EL (cell line): ENCODE measurements at places on chromosomes 7 and 10.
A peak's percentile ranks its signal among the peaks of the same experiment; 100 is the strongest.

DNA sequence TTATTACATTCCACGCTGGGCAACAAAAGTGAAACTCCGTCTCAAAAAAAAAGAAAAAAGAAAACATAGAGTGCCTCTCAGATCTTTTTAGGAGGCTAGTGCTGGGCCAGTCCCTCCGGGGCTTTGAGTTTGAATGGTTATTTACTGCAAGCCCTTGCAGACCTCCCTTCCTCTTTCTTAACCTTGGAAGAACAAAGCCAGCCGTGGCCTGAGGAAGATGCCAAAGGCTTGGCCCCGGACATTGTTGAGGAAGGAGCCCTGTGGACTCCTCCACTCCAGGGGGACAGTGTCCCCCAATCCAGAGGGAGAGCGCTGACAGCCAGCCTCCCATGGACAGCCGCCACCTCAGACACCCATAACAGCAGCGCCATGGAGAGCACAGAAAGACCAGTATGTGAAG, 5.0 kb downstream of the TSPAN33 start:
- DNase-seq, result no peak

DNA sequence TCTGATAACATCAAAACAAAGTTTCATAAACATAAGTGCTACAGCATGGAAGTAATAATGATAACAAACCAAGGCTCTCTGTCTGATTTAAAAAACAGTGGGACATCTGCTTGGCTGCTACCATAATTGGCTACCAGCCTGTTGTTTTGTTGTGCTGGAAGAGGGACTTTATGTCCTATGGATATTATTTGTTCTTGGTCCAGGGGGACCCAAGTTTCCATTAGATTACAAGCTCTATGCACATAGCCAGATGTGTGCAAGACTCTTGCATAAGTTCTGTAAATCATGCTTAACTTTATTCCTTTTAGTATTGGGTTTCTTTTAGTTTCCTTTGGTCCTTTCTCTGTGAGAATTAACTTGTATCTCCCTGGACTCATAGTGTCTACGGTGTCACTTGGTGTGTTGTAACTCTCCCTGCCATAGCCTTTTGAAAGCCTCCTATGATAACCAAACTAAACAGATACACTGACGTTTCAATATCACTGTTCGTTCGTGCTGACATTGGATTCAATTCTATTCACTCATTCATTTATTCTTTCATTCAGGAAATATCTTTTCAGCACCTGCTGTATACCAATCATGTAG, 41.4 kb upstream of the CD36 start:
- DNase-seq, result no peak

GRCh38 chr7:137572056-137572784, 228.7 kb upstream of the PTN start:
- DNase-seq, result no peak

DNA sequence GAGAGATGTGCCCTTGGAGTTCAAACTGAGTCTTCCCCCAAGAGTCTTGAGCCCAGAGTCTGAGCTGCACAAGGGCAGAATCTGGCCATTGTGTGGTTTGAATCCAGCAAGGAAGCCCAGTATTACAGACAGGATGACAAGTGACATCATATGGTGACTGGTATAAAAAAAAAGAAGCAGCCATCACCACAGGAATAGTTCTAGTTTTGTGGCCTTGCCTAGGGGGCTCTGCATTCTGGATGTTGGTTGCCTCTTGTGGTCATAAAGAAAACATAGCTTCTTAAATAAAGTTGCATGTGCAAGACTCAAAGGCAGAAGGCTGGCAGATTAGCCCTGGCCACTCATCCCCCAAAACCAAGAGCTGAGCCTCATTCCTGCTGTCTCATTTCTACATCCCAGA, 16.8 kb upstream of the LRRC72 start:
- DNase-seq, result peak; percentile 6

- DNase-seq, result no peak
Observed at GRCh38 chr10:81136261-81136660, 598.6 kb downstream of the SH2D4B start.

GRCh38 chr7:65449505-65449852, 75.8 kb downstream of the ZNF92 start:
- no peak for DNase-seq

DNA sequence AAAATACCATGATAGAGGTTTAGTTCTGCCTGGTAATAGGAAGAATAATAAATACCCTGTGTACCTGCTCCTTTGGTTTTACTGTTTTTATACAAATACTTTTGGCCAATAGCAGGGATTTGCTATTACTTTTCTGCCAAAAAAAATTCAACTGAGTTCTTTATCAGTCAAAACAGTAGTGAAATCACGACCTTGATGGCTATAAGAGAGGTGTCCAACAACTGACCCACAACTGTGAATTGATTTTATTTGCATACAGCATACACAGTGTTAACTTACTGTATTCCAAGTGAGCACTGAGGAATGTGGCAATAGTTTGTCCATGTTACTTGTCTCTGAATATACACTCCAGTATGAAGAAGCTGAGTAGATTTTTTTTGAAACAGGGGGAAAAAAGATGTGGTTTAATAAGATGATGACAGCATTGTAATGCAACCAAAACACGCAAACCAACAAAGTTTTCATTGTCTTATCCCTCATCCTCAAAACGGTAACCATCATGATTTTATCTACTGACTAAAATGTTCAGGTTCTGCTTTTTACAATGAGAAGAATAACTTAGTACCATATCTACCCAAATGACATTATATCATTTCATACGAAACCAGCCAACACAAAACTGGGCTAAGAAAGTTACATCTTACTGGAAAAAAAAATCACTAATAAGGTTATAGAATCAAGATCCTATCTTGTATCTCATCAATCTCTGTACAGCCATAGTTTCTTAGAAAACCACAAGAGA, 63.3 kb downstream of the GSAP start:
- no peak for DNase-seq

DNA sequence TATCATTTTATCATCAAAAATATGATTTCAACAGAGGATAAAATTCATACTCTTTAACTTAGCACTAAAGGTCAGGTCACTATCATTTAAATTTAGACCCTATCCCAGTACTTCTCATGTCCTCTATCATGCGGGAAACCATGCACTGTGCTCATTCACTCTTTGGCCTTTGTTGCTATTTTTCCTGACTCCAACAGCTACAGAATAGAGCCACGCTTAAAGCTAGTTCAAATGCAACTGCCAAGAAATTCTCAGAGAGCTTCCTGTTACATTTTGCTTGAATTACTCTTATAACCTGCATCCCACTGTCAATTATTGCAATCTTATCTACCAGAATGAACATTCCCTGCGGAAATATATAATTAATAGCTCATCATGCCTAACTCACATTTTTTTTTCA, 58.3 kb downstream of the SEMA3A start:
- no peak for DNase-seq

GRCh38 chr10:124605001-124605370, 139.2 kb downstream of the FAM53B start:
- no peak for DNase-seq

GRCh38 chr7:128172151-128172550, 68.9 kb upstream of the LEP start:
- DNase-seq, result no peak

GRCh38 chr10:88883448-88883809, 3.4 kb downstream of the STAMBPL1 start:
- DNase-seq, result no peak

- peak; percentile 89 for DNase-seq
Observed at GRCh38 chr10:97882142-97883091, 32.8 kb downstream of the GOLGA7B start.

GRCh38 chr10:95308389-95309302, 17.8 kb upstream of the PDLIM1 start:
- DNase-seq, result peak; percentile 99

- DNase-seq, result no peak
Observed at GRCh38 chr7:90728568-90728967, 132.4 kb downstream of the CDK14 start.

DNA sequence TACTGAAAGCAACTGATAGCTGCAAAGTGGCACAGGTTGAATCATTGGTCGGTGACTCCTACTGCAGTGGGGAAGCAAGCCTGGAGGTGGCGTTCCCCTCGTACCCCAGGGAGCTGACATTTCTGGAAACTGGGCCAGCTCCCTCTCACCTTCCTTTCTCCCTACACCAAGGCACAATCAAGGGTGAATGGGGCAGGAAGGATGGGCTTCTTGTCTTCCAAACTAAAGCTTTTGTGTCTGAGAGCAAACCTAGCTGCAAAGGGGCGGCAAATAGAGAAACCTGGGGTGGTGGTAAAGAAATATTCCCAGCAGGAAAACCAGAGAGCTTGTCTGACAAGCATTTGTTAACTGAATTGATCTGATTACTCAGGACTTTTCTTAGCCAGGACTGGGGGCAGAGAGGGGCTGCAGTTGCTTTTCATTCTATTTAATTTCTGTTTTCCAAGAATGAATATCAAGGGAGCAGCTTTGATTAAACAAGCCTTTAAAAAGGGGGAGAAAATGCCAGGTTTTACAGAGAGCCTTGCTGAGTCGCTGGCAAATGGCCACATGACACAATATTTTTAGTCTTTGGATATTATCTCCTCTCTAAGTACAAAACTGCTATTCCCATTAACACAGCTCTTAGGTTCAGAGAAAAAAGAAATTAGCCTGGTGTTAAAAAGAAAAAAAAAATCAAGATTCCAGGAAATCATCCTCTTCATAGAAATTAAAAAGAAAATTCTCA, 27.8 kb downstream of the CDHR3 start:
- DNase-seq, result no peak

- DNase-seq, result no peak
Observed at GRCh38 chr10:92662848-92663247, 26.9 kb upstream of the HHEX start.

GRCh38 chr7:121603886-121604285, 207.8 kb upstream of the FAM3C start:
- DNase-seq, result no peak

DNA sequence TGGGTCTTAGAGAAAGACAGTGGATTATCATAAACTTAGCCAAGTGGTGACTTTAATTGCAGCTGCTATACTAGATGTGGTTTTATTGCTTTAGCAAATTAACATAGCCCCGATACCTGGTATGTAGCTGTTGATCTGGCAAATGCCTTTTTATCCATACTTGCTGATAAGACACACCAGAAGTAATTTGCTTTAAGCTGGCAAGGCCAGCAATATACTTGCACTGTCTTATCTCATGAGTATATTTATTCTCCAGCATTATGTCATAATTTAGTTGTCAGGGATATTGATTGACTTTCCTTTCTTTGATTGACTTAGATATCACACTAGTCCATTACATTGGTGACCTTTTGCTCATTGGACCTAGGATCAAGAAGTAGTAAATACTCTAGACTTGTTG, 12.8 kb downstream of the TMEM229A start:
- no peak for DNase-seq

DNA sequence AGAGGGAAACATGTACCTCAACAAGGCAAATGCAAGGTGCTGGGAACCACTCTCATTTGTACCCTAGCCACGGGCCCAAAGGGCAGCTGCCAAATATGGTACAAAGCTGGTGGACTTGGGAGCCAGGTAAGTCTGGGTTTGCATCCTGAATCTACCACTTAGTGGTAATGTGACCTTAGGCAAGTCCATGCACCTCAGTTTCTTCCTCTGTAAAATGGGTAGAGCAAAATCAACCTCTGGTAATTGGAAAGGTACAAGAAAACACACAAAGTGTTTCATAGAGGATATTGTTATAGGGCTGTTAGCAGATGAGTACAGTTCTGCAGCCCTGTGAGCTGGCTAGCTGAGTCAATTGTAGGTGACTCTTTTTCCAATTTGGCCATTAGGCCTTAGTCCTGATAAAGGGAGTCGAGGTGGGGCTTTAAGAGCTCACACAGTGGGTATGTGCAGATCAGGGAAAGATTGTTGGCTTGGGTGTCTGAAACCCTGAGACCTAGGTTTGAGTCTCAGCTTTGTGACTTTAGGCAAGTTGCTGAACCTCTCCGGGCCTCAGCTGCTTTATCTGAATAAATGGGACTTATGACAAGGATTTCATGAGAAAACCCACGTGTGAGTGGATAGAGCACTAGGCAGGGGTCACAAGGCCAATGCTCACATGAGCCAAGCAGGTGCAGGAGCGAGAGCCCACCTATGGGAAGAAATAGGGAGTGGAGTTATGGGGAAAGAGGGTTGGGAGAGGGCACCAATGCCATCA, 121.3 kb upstream of the GDF10 start:
- DNase-seq, result no peak

DNA sequence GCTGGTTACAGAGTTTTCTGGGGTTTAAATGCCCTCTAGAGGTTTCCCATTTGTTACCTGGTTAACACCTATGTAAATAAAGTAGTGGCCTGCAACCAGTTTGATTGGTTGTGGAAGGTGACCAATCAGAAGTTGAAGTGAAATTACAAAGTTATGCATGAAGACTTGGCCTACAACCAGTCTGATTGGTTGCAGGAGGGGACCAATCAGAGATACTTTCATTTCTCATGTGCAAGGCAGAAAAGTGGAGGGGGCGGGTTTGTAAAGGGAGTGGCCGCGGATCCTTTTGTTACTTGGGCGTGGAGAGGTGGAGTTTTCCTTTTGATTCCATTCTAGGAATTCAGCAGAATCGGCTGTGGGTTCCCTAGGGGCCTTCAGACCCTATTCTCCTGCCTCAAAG, 80.8 kb downstream of the SEC23IP start:
- peak; percentile 16 for DNase-seq

DNA sequence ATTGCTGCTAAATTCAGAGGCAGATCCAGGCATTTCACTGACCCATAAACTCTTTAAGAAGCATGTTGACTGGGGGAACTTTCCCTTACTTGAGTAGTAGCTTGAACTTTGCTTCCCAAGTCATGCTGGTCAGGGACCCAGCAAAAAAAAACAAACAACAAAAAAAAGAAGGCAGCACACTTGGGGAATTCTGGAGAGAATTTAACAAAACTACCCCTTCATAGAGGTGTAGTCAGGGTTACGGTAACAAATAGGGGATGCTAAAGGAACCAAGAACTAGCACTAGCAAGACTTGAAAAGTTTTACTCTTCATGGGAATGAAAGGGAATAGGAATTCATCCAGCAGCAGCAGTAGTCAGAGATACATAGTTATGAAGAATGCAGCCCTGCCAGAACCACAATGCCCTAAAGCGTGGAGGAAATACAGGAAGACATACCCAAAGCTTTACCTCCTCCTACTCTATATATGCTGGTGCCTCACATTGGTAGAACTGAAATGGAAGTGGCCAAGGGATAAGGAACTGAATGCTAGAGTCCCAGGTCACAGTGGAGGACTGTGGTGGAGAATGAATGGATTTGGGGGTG, 67.3 kb downstream of the PHYHIPL start:
- no peak for DNase-seq

DNA sequence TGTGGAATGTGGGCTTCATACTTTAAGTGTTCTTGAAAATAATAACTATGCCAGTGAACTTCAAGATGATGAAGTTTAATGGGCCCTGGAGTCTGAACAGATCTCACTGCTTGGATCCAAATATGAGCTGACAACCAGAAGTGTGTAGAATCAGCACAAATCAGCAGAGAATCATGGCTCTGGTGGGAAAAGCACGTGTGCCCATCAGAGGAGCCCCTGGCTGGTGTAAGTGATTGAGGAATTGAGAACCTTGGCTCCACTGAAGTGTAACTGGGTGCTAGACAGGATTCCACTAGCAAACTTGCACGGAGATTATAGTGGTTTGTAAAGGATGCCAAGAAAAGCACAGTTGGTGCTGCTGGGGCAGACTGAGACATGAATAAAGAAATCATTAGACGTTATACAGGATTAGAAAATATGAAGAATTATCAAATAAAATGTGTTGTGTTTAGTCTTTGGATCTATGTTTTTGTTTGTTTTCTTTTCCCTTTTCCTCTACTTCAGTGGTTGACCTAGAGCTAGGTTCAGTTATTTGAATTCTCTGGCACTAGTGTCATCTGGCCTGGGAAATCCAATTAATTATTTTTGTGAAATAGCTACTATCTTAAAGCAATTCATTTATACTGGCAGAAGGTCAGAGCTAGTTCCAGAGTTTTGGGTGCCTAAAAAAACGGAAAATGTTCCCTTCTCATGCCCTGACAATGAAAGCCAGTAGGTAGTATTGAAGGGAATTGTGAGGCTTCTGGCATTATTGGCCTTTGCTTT, 175.7 kb upstream of the MEOX2 start:
- DNase-seq, result no peak
